Stimulated activated CD8-positive, alpha-beta memory T cell treated with anti-CD3 and anti-CD28 coated beads, Interleukin-4, amount 100 ng/mL, for 48 hours (primary cell): ENCODE measurements at places on chromosomes 13 and 19.

GRCh38 chr13:110445183-110445582 is 116.3 kb downstream of the RAB20 start:
- DNase-seq, result no peak

DNA sequence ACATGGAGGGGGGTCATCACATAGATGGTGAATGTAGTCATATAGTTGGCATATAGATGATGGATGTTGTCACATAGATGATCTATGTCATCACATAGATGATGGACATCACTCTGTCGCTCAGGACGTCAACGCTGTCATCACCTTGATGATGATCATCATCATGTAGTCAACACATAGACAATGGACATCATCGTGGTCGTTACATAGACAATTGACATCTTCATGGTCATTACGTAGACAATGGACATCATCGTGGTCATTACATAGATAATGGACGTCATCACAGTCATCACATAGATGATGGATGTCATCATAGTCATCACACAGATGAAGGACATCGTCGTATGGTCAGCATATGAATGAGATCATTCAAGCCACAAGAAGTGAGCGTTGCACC is 28.6 kb upstream of the SLC15A1 start:
- no peak for DNase-seq

- DNase-seq, result no peak
Observed at GRCh38 chr13:33723365-33723764, 94.6 kb upstream of the RFC3 start.

DNA sequence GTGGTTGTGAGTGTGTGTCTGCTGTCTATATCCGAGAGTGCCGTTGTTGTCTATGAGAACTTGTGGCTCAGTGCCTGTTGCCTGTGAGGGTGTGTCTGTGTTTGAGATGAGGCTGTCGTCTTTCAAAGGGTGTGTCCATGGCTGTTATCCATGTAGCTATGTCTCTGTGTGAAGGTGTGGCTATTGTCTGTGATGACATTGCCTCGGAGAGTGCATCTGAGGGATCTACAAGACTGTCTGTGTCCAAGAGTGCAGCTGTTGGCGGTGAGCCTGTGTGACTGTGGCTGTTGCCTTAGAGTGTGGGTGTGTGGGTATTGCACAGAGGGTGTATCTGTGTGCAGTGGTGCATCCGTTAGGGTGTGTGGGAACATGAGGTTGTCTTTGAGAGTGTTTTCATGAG is 4.9 kb downstream of the NUMBL start:
- no peak for DNase-seq

DNA sequence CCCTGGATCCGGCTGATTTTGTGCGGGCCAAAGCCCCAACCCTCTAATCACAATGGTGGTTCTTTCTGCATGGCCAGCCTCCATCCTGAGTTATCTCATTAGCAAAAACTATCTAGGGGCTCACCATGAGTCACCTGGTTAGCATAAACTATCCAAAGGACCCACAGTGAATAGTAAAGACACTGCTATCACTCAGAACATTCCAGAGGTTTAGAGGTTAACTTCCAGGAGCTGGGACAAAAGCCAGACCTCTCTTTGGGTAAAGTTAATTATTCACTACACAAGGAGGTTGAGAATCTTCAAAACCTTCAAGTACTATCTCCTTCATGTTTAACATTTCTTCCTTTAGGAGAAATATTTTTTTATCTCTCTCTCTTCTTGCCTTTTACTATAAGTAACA is 18.8 kb upstream of the PPP5C start:
- DNase-seq, result no peak

DNA sequence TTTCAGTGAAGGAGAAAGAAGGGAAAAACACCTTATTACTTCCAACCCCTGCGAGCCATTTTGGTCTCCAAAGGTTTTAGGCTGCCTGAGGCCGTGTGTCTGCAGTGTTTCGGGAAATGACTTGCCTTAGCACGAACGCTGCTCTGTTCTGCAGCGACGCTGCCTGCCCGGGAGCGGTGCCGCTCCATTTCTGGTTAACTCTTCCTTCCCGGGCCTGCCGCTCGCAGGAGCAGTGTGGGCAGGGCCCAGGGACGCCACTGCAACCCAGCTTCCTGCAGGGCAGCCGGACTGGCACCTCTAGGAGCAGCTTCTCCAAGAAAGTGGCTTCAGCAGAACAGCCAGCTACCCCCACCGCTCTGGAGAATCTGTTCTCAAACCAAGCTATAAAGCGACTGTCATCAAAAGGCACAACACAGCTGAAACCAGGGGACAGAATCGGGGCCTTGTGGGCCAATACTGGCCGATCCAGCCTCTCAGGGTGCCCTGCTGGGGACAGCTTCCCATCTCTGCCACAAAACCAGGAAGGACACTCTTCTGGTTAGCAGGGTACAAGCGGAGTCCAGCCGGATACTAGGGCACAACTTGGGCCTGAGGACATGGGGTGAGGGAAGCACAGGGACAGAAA is 72.2 kb downstream of the KCTD15 start:
- DNase-seq, result no peak

DNA sequence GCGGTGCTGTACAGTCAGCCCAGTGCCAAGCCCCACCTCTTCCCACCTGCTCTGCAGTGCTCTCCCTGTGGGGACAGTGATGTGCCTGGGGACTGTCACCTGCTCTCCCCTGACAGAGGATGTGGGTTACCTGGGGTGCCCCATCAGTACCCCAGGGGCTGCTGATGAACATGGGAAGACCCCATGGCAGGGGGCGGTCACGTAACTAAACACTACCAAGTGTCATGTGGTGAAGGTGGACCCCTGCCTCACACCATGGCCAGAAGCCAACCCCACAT is 12.7 kb downstream of the KDM4B start:
- no peak for DNase-seq

DNA sequence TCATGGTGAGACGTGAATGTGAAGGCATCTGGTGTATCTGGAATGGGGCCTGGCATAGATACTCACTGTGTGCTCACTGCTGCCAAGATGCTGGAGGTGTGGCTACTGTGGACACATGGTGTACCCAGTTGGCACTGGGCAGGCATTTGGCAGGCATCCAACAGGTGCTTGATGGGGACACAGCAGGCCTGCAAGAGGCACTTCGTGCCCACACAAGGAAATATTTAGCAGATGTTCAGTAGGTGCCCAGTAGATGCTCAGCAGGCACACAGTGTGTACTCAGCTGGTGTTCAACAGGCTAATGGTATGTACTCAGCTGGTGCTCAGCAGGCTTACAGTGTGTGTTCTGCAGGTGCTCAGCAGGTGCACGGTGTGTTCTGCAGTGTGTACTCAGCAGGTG is 14.2 kb downstream of the CRTC1 start:
- DNase-seq, result no peak

DNA sequence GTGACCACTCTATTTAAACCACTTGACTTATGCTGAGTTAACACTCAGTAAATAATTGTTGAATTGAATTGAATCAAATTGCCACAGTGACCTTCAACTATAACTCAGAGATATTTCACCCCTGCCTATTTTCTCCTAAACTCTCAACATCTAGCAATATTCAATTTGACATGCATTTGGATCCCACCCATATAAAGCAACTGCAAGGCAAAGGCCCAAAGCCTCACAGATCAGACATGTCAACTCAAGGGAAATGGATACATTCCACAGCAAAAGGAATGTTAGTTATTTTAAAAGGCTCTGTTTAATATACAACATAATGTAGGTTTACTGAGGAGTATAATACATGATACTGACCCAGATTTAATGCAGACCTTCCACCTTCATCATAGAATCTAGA is 107.4 kb downstream of the KCTD12 start:
- DNase-seq, result no peak

DNA sequence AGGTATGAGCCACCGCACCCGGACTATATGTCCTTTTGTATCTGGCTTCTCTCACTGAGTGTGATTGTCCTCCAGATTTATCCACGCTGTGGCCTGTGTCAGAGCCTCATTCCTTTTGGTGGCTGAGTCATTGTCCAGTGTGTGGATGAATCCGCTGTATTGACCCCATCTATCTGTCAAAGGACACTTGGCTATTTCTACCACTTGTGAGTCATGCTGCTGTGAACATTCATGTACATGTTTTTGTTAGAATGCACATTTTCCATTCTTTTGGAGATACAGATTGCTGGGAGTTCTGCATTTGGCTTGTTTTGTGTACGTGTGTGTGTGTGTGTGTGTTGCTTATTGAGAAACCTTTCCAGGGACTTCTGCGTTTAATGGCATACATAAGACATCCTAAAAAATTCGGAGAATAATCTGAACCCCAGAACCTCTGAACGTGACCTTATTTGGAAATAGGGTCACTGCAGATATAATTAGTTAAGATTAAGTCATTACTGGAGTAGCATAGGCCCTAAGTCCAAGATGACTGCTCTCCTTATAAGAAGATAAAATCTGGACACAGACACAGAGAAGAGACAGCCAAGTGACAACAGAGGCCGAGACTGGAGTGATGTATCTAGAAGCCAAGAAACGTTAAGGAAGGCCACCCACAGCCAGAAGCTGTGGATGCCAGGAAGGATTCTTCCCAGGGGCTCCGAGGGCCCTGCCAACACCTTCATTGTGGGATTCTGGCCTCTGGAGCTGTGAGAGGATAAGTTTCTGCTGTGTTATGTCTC is 4.9 kb upstream of the GIPC3 start:
- DNase-seq, result no peak

GRCh38 chr19:12767150-12767549 is 8.2 kb downstream of the HOOK2 start:
- no peak for DNase-seq

GRCh38 chr19:51143486-51143885 is 1.4 kb downstream of the SIGLEC7 start:
- DNase-seq, result no peak

- DNase-seq, result no peak
Observed at GRCh38 chr19:33400856-33401682, 27.6 kb downstream of the CEBPG start.

DNA sequence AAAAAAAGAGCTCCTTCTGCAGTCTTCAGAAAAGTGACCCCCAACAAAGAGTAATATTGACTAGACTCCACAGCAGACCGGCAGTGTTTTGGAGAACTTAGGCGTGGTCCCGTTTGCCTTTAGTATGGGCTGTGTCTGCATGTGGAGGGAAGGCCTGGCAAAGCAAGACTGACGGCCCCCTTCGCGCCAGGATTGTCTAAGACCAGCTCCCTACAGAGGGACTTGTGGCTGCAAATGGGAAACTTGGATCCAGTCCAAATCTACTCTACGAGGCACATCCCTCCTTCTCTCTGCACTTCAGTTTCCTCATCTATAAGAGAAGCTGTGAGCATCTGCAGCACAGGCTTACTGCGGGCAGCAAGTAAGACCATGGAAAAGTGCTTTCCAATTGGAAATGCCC is 350.0 kb downstream of the ZNF536 start:
- no peak for DNase-seq

GRCh38 chr13:66344805-66345517 is 885.2 kb downstream of the PCDH9 start:
- no peak for DNase-seq

GRCh38 chr19:53898636-53899341 is 10.3 kb upstream of the CACNG7 start:
- DNase-seq, result no peak

GRCh38 chr13:73074014-73074413 is 15.2 kb downstream of the KLF5 start:
- DNase-seq, result no peak

DNA sequence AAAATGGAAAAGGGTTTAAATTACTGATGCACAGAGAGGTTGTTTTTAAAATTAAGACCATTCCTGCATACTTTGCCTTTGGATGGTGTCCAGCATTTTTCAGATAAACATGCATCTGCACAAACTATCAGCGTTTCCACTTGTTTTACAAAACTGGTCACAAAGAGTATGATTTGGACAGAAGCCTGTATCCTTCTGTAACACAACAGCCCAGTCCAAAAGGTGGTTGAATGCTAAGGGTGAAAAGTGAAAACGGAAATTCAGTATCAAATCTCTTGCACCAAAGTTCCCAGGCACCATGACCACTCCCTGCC is 21.7 kb upstream of the DOCK9 start:
- DNase-seq, result no peak

DNA sequence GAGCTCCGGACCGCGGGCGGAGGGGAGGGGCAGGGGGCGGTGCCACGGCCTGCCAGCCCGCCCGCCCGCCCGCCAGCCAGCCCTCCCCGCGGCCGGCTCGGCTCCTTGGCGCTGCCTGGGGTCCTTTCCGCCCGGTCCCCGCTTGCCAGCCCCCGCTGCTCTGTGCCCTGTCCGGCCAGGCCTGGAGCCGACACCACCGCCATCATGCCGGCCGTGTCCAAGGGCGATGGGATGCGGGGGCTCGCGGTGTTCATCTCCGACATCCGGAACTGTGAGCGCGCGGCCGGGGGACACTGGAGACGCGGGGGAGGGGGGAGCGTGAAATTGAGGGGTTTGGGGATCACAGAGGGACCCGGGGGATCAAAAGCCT is at the start of gene AP2A1:
Gene AP2A1 (plus strand): TSS at position 72 of the 370 bp plus-strand sequence. CDS start 133 bp downstream, at position 205.
- no peak for DNase-seq

DNA sequence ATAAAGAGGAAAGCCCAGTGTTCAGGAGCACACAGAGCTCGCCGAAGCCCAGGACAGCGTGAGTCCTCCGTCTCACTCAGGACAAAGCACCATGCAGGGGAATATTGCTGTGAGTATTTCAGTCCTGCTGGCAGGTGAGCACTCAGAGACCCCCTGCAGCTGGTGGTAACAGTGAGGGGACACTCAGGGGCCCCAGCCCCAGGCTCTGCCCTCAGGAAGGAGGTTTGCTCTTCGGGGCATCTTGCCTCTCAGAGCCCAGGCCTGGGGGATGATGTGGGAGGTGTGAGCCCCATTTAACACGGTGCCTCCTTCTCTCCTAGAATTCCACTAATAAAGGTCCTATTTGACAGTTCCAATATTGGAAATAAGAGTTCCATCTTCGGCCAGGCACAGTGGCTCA is 14.8 kb downstream of the LILRA1 start:
- no peak for DNase-seq

GRCh38 chr19:52028780-52029123 is 573 bp upstream of the ZNF614 start:
- no peak for DNase-seq

- DNase-seq, result peak; percentile 55
Observed at GRCh38 chr13:114140906-114141250, 8.5 kb upstream of the RASA3 start.

- no peak for DNase-seq
Observed at GRCh38 chr19:879711-880438, 13.1 kb downstream of the MED16 start.

DNA sequence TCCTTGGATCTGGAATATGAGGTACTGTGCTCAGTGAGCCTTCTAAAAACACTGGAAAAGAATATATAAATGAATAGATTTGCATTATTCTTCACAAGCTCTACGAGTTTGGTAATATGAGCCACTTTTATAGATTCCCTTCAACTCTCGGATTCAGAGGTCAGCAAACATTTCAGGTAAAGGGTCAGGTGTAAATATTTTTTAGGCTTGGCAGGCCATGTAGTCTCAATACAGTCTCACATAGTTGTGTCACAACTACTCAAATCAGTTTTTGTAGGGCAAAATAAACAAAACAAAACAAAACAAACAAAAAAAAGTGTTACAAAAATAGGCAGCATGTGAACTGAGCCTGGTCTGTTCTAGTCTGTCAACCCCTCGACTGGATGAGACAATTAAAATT is 57.4 kb downstream of the PSPC1 start:
- no peak for DNase-seq

- DNase-seq, result no peak
Observed at GRCh38 chr13:27523346-27524073, 73.1 kb upstream of the MTIF3 start.

GRCh38 chr19:15919243-15919642 is 15.1 kb downstream of the CYP4F11 start:
- no peak for DNase-seq

GRCh38 chr13:110228936-110229904 is 77.7 kb downstream of the COL4A1 start:
- no peak for DNase-seq
